ENCODE measurements at places on chromosomes 3 and 15.

GRCh38 chr15:31042751-31043150, 51.3 kb upstream of the MTMR10 start:
- DNase-seq = no peak

DNA sequence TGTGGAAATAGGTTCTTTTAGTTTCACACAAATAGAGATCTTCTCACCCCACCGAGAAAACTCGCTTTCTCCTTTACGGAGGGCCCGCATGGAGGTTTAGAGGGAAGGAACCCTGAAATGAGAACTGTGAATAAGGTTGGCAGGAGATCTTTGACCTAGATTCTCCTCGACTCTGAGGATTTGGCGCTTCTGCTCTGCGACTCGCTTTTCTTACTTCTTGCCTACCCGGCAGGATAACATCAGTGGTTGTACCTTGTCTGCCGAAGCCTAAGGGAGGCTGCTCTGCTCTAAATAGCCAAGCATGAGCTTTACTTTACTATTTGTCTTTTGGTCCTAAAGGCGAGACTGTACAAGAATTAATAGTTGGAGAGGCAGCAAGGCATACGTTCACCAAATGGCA, 473.3 kb upstream of the TPRG1 start:
- DNase-seq = no peak

DNA sequence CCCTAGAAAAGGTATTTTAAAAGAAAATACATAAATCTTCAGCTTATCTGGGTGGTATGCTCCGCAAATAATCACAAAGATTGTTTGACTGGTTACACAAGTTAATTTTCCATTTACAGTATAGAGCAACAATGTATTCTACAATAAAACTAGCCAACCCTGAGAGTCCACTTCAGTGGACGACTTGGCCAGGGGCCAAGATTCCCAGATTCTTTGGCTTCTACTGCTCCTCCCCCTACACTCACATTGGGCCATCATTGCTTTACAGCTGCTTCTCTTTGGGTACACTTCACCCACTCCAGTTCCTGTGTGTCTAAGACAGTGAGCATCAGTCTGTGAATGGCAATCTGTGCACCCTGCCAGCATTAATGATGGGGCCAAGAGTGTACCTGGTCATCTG, 17.2 kb upstream of the PRICKLE2 start:
- no peak for DNase-seq

- no peak for DNase-seq
Observed at GRCh38 chr3:13477943-13478342, 2.2 kb upstream of the HDAC11 start.

DNA sequence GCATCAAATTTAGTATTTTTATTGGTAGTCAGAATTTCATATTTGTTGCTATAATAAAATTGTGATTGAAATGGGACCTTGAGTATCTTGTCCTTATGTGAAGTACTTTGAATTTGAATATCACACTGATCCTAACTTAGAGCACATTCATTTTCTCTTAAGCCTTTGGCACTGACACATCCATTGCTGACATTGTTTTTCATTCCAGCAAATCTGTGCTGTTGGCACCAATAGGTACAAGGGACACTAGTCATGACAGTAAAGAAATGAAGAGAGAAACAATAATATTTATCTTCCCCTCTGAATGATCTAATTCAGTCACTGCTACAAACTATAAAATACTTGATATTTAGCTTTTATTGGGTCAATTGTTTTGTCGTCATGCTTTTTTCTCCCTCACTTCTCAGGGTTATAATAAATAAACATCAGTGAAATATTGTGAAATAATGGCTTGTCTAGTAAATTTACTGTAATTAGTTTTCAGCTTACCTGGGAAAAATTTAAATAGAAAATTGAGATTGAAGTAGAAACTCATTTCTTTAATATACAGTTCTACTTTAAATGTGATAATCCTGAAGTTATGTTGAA, 166.8 kb upstream of the MLF1 start:
- no peak for DNase-seq

- DNase-seq = no peak
Observed at GRCh38 chr15:41581110-41581509, 22.1 kb downstream of the TYRO3 start.

Measured in left hindlimb (tissue), 1 donor.